ENCODE measurements at places on chromosomes 4 and X. TPM values are rescaled to one million over a fixed set of nuclear protein-coding genes. Genes with fewer than 3 reads are reported as not detected.

- peak; percentile 34 for DNase-seq
These were observed at the start of gene UCHL1 for GRCh38 chr4:41256740-41257256. UCHL1 (plus strand) TSS chr4:41256928; CDS start chr4:41256977, 49 bp downstream.

The NBDY gene
- 46.7 TPM for polyA plus RNA-seq

The ASB12 gene
- 24.3 TPM for polyA plus RNA-seq

The YTHDC1 gene
- polyA plus RNA-seq = 83.5 TPM

- no peak for DNase-seq
These were observed 132.9 kb downstream of the RAP1GDS1 start for GRCh38 chr4:98394134-98394533.

The TEC gene
- polyA plus RNA-seq = 0.49 TPM

- DNase-seq = no peak
These were observed 619.2 kb downstream of the RAPGEF2 start for GRCh38 chr4:159722052-159722451.

The KLB gene
- 0.50 TPM for polyA plus RNA-seq

The HPSE gene
- polyA plus RNA-seq = 0.86 TPM

DNA sequence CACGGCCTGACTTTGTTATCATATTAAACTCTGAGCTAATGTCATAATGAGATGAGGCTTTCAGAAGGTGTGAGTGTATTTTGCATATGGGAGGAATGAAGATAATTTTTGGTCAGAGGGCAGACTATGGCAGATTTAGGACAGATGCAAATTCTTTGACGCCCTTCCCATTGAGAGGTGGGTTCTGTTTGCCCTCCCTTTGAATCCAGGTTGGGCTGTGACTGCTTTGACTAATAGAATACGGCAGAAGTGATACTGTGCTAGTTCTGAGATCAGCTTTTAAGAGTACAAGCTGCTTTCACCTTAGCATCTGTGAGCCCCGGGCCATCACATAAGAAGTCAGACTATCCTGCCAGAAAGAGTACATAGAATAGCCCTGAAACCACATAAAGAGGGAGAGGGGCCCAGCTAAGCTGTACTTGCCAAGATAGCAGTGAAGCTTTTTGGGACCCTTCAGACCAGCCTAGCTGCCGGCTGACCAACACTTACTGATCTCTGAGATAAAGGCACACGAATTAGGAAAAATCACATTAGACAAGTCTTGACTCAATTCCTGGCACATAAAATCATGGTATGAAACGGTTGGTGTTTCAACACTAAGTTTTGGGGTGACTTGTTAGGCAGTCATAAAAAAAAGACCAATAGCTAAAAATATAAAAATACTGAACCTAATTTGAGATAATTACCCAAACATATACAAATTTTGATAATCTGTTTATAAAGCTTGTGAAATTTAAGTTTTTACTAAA is 166.7 kb upstream of the SH3RF1 start:
- no peak for DNase-seq

The SH3TC1 gene
- polyA plus RNA-seq = 12.1 TPM

GRCh38 chrX:40936827-40937226 is 148.4 kb upstream of the USP9X start:
- no peak for DNase-seq

DNA sequence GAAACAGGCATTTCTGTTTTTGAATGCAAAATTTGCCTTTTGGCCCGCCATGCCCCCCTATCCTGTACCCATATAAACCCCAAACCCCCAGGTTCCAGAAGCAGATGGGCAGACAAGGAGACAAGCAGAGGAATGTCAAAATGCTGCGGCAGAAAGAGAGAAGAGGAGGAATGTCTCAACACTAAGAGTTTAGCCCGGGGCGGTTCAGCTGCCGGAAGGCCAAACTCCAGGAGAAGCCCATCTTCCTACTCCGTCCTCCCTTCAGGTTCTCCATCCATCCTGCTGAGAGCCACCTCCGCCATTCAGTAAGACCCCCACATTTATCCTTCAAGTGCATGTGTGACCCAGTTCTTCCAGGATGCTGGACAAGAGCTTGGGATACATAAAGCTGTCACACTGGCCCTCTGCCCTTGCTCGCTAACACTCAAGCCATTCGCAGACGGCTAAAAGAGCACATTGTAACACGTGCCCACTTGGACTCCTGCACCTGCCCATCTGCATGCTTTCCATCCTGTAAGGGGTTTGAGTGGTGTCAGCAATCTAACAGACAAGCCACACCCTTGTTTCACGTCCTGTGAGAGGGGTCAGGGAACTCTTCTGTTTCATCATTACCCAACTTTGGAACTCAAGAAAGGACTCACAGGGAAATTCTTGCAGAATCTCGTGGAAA is 31.3 kb downstream of the TLR10 start:
- DNase-seq = no peak

- DNase-seq = no peak
These were observed 58.4 kb upstream of the TMEM150C start for GRCh38 chr4:82620126-82620735.

The AADAT gene
- polyA plus RNA-seq = 19.2 TPM

The NEXMIF gene
- 0.27 TPM for polyA plus RNA-seq

DNA sequence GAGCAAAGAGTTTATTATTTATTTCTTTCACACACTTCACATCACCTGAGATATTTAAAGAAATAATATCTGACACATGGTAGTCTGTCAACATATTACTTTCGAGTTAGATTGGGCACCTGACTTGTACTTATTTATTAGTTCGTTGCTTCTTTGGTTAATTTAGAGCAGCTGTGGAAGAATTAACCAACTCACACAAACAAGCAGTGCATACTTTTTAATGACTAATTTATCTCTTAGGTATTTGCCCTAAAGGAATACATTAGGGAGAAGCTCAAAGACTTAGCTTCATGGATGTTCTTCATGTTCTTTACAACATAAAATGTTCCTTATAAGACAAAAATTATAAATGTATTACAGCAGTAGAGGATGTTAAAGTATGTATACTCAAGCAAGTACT is 242.9 kb downstream of the ARHGAP24 start:
- no peak for DNase-seq

- peak; percentile 9 for DNase-seq
These were observed 7.2 kb downstream of the PPM1K start for GRCh38 chr4:88276952-88277710.

- no peak for DNase-seq
These were observed 2.0 kb upstream of the PGRMC2 start for GRCh38 chr4:128289523-128290158.

DNA sequence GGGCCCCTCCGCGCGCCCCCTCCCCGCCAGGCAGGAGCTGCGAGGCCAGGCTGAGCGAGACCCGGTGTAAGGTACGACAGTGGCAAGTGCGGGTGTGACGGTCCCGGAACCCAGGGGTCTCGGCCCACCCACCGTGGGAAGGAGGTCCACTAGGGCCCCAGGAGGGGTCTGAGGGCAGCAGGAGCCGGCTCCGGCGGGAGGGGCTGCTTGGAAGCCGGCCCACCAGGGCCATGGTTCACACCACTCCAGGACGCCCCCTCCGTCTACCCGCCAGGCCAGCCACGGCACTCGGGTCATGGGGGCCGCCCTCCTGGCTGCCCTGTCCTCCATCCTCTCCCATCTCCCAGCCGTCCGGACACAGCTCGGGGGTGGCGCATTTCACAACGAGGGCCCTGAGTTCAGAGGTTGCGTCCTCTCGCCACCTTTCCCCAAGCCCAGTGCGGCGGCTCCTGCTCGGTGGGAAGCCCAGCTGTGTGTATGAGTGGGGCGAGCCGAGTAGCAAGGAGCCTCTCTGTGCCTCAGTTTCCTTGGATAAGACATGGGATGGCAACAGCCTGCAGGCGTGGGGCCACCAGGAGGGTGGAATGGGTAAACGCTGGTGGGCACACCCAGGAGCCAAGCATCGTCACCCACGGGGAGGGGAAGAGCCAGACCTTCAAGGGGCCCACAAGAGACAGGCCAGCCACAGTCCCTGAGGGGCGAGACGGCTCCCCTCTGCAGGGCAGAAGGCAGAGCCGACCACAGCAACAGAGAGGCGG is 81.3 kb downstream of the FAM53A start:
- no peak for DNase-seq

- no peak for DNase-seq
These were observed 27.1 kb downstream of the STAG2 start for GRCh38 chrX:123988423-123989111.

DNA sequence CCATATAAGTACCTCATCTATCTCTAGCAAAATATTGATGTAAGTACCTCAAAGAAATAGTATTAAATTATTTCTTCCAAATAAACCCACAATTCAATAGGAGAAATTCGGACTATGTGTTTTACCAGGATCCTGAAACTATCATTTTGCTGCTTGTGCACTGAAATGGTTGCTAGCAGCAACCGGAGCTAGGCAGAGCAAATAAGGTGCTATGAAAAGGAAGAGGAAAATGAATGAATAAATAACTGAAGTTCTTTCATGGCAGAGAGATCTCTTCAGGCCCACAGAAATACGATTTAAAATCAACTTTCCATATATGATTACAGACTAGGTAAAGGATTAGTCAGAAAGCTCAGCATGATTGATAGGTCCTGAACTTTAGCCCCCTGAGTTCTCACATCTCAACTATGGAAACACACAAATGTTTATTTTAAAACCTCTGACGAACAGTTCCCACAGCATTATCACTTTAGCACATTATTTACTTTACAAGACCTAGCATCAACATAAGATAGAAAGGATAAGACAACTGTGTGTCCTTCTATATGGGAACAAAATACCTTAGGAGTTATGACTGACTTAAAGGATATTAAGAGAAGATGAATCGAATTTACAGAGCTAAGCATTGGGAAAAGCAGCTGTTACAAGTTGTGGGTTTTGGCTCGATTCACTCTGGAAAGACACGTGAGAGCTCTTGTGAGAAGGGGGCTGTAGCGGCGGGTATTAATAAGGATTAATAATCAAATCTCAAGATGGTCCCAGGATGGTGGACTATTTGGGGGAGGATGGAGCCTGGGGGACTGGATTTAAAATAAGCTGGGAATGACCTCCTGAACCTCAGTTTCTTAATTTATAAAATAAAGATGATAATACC is 104.3 kb downstream of the CORIN start:
- DNase-seq = peak; percentile 41

The GPR34 gene
- 11.3 TPM for polyA plus RNA-seq

GRCh38 chr4:138897811-138898226 is 117.8 kb upstream of the NOCT start:
- DNase-seq = no peak

- no peak for DNase-seq
These were observed 336.4 kb upstream of the AGA start for GRCh38 chr4:177778623-177779022.

The SRPK3 gene
- polyA plus RNA-seq = 318 TPM

- DNase-seq = no peak
These were observed 31.7 kb downstream of the RNF175 start for GRCh38 chr4:153728151-153728550.

- DNase-seq = peak; percentile 45
These were observed 168.4 kb upstream of the GK2 start for GRCh38 chr4:79576429-79576753.

DNA sequence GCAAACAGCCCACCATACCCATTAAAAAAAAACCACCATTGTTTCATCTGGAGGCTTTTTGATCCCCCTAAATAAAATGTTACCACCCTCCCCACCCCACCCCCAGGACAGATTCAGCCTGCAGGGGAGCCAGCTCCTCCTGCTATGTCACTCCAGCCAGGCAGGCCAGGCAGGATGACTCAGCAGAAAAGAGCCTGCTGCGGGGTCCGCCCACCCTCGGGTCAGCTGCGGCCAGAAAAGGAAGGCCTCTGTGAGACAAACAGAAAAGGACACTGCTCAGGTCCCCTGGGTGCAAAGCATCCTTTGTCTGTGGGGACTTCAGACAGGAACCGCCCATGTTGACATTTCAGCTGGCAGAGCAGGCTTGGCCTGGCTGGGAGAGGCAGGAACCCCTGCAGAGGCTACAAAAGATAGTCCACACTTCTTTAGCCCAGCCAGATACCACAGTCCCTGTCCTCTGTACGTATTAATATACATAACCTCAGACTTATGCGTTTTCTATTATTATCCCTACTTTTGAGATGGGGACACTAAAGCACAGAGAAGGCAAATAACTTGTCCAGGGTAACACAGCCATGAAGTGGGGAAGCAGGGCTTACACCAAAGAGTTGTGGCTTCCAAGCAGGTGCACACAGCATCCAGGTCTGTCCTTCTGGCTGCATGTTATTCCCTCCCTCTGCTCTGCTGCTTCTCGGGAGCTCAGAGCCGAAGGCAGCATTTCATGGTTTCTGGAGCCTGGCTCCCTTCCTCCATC is 147.7 kb downstream of the CPEB2 start:
- DNase-seq = peak; percentile 57

DNA sequence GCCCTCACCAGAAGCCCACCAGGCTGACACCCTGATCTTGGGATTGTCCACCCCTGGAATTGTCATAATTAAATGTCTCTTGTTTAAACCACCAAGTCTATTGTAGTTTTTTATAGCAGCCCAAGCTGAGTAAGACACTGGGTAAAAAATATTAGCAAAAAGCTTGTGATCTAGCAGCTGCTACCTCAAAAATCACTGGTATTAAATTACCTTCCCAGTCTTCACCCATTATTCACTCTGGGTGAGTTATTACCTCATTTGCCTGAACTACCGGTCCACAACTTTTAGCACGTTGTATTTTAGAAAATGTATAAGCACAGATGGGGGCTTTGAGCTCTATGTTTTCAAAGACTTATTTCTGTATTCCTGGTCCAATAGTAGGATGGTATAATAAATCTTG is 12.0 kb upstream of the TRIM61 start:
- DNase-seq = no peak

DNA sequence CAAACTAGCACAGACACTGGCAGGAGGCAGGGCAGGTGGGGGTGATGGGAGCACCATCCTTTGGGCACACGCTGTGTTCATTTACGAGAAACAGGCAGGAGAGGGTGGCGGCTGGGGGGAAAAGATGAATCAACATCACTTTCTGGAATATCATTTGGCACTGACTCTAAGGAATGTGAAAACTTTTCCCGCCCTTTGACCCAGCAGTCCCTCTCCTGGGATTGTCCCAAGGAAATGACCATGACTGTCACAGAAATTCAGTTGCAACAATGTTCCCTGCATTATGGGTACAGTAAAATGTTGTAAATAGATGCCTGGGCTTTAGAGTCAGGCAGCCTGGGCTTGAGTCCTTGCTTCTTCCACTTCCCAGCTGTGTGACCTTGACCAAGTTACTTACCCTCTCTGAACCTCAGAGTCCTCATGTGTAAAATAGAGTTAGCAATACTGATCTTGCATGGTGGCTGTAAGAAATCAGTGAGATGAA is 58.6 kb downstream of the ABLIM2 start:
- no peak for DNase-seq

- no peak for DNase-seq
These were observed 1624.8 kb upstream of the TENM3 start for GRCh38 chr4:180618396-180618795.

All from hindlimb muscle (tissue), 1 donor.